ENCODE measurements at places on chromosomes 12 and 14.

GRCh38 chr14:24417832-24418491, 11.5 kb downstream of the CBLN3 start:
- DNase-seq, result no peak

- DNase-seq, result peak; percentile 4
Observed at GRCh38 chr14:31843361-31844091, 233.6 kb upstream of the ARHGAP5 start.

DNA sequence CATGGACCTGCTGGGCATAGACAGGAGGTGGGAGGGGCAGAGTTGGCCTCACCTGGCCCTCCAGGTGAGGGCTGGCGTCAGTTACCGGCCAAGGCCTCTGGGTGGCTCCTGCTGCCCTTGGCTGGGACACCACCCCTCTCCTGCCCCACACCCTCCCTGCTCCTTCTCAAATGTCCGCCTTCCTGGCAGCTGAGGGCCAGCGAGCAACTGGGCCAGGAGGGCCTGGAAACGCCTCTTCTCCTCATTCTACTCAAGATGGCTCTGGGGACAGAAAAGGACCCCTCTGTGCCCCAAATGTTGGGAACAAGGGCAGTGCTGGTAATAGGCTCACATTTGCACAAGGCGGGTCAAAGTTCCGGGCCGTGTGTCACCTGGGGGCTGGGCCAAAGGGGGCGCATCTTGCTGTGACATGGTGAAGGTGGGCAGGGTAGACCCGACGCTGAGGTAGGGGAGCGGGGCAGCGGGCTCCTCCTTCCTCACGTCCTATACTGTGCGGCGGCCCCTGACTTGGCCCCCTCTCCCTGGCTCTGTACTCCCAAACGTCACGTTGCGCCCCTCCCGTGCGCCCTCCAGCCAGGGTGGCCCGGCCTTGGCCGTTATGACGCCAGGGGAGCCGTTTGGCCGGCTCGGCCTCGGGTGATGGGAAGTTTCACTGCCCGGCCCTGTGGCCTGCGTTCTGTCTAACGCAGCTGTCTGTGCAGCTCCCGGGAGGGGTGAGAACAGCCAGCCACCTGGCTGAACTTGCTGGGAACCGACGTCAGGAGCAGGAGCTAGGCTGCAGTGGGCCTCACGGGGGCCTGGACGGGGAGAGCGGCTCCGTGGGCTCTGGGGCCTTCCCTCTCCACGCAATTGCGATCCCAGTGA, 18.0 kb upstream of the DLK1 start:
- DNase-seq, result no peak

DNA sequence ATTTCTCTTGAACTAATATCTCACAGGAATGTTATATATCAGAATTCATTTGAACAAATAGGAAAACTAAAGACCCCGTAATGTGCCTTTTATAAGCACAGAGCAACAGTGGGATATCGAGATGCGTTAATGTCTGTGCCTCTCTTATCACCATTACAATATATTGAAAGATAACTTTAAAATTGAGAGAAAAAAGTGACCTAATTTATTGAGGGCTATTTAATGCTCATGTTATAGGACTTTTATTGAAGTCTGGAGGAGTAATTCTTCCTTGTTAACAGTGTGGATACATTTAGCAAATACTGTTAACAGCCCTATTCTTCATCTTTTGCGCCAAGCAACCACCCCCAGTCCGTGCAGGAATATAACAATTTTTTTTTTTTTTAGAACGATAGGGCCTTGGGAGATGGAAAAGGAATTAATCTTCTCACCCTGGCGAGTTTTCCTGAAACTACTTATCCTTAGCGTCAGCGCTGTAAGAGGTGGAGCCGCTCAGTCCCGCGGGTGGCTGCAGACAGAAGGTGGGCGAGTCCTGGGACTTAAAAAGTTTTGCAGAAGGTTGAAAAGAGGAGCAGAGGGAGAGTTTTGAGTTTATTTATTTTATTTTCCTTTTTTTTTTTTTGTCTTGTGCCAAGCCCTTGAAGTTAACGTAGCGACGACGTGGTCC, 11.0 kb downstream of the FOXG1 start:
- no peak for DNase-seq

- DNase-seq, result no peak
Observed at GRCh38 chr14:98177551-98177950, 1094.4 kb downstream of the BCL11B start.

GRCh38 chr14:92644970-92645515, 103.4 kb downstream of the LGMN start:
- DNase-seq, result no peak

DNA sequence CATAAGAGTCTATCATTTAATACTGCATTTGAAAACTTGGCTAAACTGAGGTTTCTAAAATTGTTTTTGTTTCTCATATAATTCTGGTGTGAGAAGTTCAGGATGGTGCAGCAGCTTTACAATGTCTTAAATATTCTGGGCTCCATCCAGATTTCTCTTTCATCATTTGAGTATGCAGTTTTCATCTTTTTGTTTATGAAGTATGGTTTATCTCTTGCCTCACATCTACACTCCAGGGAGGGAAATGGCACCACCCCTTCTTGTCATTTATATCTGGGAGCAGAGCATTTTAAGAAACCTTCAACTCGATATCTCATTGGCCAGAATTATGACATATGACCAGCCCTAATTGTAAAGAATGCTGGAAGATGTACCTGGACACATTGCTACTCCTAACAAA, 24.3 kb downstream of the GEMIN2 start:
- no peak for DNase-seq

- DNase-seq, result no peak
Observed at GRCh38 chr14:81669308-81669707, 135.7 kb upstream of the SEL1L start.
